ENCODE measurements at places on chromosomes 5 and 9. TPM values are rescaled to one million over a fixed set of nuclear protein-coding genes. Genes with fewer than 3 reads are reported as not detected.

DNA sequence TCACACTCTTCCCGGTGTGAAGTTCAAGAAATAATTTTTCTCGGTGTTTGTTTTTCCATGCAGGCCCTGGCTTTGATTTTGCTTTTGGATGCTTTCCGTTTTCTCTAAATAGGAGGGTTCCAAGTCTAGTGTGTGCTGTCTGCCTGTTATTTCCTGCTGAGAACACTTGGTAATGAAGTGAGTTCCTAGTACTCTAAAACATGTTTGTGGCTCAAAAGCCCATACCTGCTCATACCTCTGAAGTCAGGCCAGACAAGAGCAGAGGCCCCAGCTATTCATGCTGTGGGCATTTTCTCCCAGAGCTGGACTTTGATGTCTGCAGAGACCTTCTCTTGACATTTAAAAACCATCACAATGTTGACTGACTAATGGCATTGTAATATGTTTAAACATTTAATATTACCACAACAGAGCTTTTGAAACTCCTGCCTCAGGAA is 211.2 kb downstream of the GOLPH3 start:
- no peak for DNase-seq
- H3K4me3 ChIP-seq = no peak overlapping the region
- H3K4me1 ChIP-seq = peaks cover 43% of the 10 kb centered on the region

- H3K36me3 ChIP-seq = no peaks in the 10 kb centered on the region
- H3K4me1 ChIP-seq = peaks cover 53% of the 10 kb centered on the region
- no peak overlapping the region for H3K27ac ChIP-seq
These were observed 3.5 kb downstream of the PAX5 start for GRCh38 chr9:37030611-37030939.

The MARVELD2 gene
- 34.7 TPM for total RNA-seq

The LEAP2 gene
- 2.4 TPM for total RNA-seq

The RXRA gene
- total RNA-seq = 25.0 TPM

The CDH9 gene
- total RNA-seq = 0.21 TPM

The IL4 gene
- total RNA-seq = not detected

The DBH gene
- 0.24 TPM for total RNA-seq

All from WTC11 (cell line).